Prostate gland (tissue), 2 donors: ENCODE measurements at places on chromosomes 3 and 15.

DNA sequence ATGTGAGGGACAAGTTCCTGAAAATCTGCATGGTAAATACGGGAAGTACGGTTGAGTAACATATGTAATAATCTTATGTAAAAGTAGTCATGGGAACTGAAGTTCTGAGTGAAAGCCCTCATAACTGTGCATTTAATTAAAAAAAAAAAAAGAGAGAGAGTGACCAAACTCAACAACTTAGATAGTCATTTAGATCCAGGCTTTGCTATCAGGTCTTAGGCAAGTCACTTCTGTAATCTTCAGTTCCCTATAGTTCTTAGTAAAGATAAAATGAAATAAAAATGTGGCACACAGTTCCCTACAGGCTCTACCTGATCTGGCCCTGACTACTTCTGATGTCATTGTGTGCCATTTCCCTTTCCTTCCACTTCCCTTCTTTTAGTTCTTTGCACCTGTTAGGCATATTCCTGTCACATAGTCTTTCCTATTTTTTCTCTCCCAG lies 15.0 kb downstream of the RNF111 start:
- no peak overlapping the region for H3K4me3 ChIP-seq
- H3K4me1 ChIP-seq, result no peaks in the 10 kb centered on the region
- no peak for DNase-seq

DNA sequence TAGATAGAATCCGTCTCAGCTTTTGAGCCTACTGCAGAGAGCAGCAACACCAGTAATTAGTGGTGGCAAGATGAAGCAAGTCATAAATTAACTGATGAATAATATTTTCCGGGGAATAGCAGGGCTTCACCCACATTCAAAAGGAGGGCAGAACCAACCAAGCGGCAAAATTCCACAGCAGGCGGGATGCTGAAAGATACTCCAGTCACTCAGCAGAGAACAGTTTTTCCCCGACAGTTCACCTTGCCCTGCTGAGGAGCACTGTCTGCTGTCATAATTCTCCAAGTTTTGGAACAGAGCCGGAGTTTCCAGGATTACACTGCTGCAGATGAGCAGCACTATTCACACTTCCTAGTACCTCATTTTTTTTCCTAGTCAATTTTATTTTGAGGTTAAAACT lies 274.7 kb downstream of the CD47 start:
- no peaks in the 10 kb centered on the region for H3K36me3 ChIP-seq
- no peaks in the 10 kb centered on the region for H3K27me3 ChIP-seq
- H3K4me1 ChIP-seq, result no peaks in the 10 kb centered on the region
- no peak overlapping the region for H3K27ac ChIP-seq
- no peak for DNase-seq
- no peak overlapping the region for H3K4me3 ChIP-seq

GRCh38 chr3:21672303-21672702 lies 78.7 kb downstream of the ZNF385D start:
- H3K4me1 ChIP-seq, result no peaks in the 10 kb centered on the region
- H3K27ac ChIP-seq, result no peak overlapping the region
- H3K4me3 ChIP-seq, result no peak overlapping the region
- no peaks in the 10 kb centered on the region for H3K36me3 ChIP-seq

DNA sequence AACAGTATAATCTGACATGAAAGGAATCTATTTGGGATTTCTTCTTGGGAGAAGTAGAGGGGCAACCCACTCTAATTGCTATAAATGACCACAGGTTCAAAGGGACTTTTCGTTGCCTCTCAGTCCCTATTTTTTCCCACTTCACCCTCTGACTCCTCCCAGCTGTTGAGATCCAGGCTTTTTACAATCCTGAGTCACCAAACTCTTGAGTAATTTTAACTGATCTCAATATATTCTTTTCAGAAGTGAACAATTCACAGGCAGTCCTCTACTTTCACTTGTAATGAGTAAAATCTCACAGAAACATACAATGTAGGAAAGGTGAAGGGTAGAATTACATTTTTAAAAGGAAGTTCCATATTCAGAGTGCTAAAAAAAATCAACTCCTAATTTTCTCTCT lies 44.6 kb downstream of the EIF4E3 start:
- DNase-seq, result no peak
- H3K4me1 ChIP-seq, result no peaks in the 10 kb centered on the region
- H3K27me3 ChIP-seq, result no peaks in the 10 kb centered on the region
- peak overlapping the region; percentile 8 for H3K27ac ChIP-seq
- H3K36me3 ChIP-seq, result no peaks in the 10 kb centered on the region

DNA sequence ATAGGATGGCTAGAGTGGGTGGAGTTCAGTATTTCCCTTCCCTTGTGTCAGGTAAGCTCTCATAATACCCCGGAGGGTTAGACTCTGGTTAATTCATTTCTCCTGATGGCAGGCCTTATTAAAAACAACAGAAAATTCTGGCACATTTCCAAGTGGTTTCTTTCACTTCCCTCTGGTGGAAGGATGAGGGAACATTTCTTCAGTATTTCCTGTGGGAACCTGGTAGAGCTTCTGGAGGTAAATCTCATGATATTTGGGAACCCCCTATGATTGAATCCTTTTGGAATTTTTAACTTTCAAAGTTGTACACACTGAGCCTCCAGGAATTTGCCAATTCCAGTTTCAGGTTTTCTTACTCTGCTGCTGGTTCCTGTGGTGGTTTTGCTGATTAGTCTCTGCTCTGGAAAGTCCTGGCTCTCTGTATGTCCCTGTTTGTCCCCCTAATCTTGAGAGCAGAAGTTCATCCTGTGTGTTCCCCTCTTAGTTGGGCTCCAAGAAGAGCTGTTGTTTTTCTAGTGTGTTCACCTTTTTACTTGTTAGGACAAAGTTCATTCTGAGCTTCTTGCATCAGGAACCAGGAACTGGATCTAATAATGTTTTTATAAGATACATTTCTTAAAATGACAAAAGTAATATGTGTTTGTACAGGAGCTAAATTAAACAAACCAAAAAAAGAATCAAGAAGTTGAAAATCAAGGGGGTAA lies 12.1 kb downstream of the CHRNA7 start:
- H3K27ac ChIP-seq, result peak overlapping the region; percentile 23
- no peaks in the 10 kb centered on the region for H3K4me1 ChIP-seq
- DNase-seq, result no peak
- no peak overlapping the region for H3K4me3 ChIP-seq
- no peaks in the 10 kb centered on the region for H3K27me3 ChIP-seq
- no peaks in the 10 kb centered on the region for H3K36me3 ChIP-seq

DNA sequence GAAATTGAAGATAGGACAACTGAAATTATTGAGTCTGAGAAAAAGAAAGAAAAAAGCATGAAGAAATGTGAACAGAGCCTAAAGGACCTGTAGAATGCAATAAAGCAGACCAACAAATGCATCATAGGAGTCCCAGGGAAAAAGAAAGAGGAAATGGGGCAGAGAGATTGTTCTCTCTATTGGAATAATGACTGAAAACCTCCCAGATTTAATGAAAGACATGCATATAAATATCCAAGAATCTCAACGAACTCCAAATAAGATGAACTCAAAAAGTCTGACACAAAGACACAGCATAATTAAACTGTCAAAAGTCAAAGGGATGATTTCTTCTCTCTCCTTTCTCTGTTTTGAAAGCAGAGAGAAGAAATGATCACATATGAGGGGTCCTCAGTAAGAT lies 124.7 kb downstream of the MEX3B start:
- no peaks in the 10 kb centered on the region for H3K27me3 ChIP-seq
- no peak for DNase-seq
- H3K27ac ChIP-seq, result no peak overlapping the region
- H3K4me3 ChIP-seq, result no peak overlapping the region
- H3K36me3 ChIP-seq, result no peaks in the 10 kb centered on the region
